Esophagus squamous epithelium (tissue), 5 donors: ENCODE measurements at places on chromosomes 4 and X.

DNA sequence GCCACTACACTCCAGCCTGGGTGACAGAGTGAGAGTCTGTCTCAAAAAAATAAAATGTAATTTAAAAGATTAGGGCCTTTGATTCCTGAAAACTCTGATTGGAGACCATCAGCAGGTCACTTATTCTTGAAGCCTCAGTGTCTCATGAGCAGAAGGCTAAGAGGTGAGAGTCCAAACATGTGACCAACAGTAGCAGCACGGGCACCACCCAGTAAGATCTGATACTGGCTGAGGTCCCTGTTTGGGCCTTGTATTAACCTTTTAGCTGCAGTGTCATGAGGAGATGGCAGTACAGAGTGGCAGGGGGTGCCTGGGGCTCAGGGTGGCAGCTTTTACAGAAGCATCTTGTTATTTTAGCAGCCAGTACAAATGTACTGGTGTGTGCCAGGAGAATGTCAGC is 89.3 kb downstream of the FHDC1 start:
- no peak for DNase-seq

DNA sequence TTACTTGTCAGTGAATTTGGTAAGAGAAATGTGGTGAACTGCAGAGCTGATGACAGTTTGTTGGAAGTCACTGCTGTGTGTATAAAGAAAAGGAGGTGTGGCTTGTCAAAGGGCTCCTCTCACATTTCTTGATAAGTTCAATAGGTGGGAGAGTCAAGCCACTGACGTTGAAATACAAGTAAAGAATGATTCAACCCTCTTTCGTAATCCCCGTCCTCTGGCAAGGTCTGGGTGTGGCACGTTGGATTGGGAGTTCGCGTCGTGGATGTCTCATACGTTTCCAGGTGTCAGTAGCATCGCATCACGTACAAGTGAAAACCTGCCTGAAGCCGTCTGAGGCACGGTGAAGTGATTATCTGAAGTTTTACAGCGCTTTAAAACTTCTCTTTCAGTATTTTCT is 76.4 kb downstream of the EGF start:
- DNase-seq, result no peak

GRCh38 chr4:140930011-140930410 is 173.8 kb upstream of the TBC1D9 start:
- DNase-seq, result no peak

GRCh38 chr4:44237643-44238042 is 211.0 kb downstream of the KCTD8 start:
- no peak for DNase-seq
